ENCODE measurements at places on chromosomes 5 and 9.
A peak's percentile ranks its signal among the peaks of the same experiment; 100 is the strongest.

DNA sequence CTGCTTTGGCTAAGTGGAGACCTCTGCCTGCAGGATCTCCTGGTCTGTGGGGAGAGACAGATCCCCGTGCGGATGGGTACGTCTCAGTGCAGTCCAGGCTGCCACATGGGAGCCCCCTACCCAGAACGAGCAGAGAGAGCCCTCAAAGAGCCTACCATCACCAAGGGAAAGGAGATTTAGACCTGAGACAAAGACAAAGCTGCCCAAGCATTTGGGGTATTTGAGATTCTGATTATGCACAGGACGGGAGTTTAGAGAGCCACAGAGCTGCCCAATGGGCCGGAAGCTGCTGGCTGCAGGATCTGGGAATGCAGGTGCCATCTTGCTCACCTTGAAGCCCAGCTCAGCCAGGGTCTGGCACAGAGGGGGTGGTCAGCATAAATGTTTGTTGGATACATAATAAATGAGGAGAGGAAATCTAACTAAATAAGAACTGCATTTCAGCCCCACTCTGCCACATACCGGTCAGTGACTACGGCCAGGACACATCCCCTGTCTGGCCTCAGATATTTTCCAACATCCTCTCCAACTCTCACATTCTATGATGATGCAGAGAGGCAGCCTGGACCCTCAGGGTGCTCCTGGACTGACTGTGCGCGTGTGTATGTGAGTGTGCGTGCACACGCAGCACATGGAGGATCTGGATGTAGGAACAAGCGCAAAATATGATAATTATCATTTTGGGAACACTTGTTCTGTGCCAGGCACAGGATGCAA lies 157.8 kb downstream of the FGF18 start:
- no peaks in the 10 kb centered on the region for H3K36me3 ChIP-seq
- H3K4me1 ChIP-seq, result peaks cover 6% of the 10 kb centered on the region
- DNase-seq, result no peak

- no peaks in the 10 kb centered on the region for H3K27me3 ChIP-seq
- peaks cover 8% of the 10 kb centered on the region for H3K4me1 ChIP-seq
- no peaks in the 10 kb centered on the region for H3K36me3 ChIP-seq
- no peak for DNase-seq
Measured at GRCh38 chr5:16550316-16550952, 66.4 kb downstream of the RETREG1 start.

DNA sequence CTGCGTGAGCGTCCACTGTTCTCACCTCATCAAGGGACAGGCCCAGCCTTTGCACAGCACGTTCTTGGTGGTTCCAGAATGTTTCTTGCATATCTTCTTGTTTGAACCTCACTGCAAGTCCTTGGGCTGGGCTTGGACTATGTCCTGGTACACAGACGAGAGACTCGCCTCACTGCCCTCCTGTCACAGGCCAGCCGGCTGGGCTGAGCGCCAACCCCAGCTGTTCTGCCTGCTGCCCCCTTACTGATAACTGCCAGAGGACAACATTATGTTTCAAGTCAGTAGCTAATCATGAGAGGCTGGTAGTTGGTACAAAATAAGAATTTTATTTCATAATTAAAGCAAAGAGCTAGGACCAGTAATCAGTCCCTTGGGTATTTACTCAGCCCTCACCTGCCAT lies 52.8 kb upstream of the LRRTM2 start:
- no peak overlapping the region for H3K27ac ChIP-seq
- peaks cover 59% of the 10 kb centered on the region for H3K36me3 ChIP-seq
- H3K27me3 ChIP-seq, result no peaks in the 10 kb centered on the region
- DNase-seq, result no peak

DNA sequence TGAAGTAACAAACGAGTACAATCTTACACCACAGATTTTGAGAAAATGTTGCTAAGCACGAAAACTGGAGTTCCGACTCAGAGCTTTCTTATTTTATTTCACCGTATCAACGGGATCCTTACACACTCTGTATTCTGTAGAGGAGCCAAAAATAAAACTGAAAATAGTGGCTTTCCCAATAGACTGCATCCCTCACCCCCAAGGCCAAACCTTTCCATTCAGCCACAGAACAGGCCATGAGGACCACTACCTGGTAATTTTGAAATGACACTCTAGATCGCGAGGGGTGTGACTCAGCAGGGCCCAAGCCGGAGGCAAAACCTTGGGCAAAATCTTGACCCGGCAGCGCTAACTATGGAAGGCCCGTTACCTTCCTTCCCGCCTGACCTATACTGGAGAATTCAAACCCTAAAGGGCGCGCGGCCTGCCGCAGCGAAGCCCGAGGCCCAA lies 432 bp downstream of the HSPA9 start:
- no peak for DNase-seq
- no peaks in the 10 kb centered on the region for H3K27me3 ChIP-seq
- peaks cover 17% of the 10 kb centered on the region for H3K36me3 ChIP-seq
- H3K27ac ChIP-seq, result peak overlapping the region; percentile 100
- H3K4me1 ChIP-seq, result peaks cover 24% of the 10 kb centered on the region

DNA sequence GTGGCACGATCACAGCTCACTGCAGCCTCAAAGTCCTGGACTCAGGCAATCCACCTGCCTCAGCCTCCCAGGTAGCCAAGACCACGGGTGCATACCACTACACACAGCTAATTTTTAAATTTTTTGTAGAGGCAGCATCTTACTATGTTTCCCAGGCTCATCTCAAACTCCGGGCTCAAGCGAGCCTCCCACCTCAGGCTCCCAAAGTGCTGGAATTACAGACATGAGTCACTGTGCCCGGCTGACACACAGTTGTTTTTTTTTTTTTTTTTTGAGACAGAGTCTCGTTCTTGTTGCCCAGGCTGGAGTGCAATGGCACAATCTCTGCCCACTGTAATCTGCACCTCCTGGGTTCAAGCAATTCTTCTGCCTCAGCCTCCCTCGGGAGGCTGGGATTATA lies 70.1 kb upstream of the CNOT6 start:
- no peak for DNase-seq
- no peak overlapping the region for H3K27ac ChIP-seq
- no peak overlapping the region for H3K4me3 ChIP-seq
- no peaks in the 10 kb centered on the region for H3K36me3 ChIP-seq
- H3K4me1 ChIP-seq, result no peaks in the 10 kb centered on the region

- no peak overlapping the region for H3K4me3 ChIP-seq
- peaks cover 10% of the 10 kb centered on the region for H3K4me1 ChIP-seq
- DNase-seq, result no peak
- H3K27me3 ChIP-seq, result no peaks in the 10 kb centered on the region
- no peaks in the 10 kb centered on the region for H3K36me3 ChIP-seq
- H3K27ac ChIP-seq, result no peak overlapping the region
Measured at GRCh38 chr9:13756943-13757342, 477.5 kb upstream of the MPDZ start.

DNA sequence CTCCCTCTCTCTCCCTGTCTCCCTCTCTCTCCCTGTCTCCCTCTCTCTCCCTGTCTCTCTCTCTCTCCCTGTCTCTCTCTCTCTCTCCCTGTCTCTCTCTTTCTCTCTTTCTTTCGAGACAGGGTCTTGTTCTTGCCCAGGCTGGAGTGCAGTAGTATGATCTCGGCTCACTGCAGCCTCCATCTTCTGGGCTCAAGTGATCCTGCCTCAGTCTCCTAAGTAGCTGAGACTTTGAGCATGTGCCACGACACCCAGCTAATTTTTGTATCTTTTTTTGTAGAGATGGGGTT lies 14.3 kb downstream of the TRIO start:
- no peak overlapping the region for H3K4me3 ChIP-seq
- H3K4me1 ChIP-seq, result peaks cover 41% of the 10 kb centered on the region
- DNase-seq, result no peak
- no peak overlapping the region for H3K27ac ChIP-seq

DNA sequence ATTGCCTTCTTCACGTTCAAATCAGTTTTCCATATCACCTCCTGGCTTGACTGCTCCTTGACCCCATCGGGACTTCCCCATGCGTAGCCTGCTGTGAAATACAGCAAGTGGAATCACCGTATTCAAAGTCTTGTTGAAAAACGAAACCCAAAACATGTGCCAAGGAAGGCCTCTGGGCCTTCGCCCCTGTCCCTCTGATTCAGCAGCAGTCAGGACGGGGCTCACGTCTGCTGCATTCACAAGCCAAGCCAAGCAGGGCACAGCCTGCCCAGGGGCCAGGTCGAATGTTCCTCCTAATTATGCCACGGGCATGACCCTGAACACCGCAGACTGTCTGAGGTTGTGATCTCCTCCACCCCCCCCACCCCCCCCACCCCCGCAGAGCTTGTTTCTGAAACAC lies 960 bp upstream of the CTNND2 start:
- H3K36me3 ChIP-seq, result no peaks in the 10 kb centered on the region
- no peak for DNase-seq
- H3K27me3 ChIP-seq, result peaks cover 60% of the 10 kb centered on the region
- H3K4me1 ChIP-seq, result peaks cover 7% of the 10 kb centered on the region

GRCh38 chr5:24591426-24591825 lies 53.4 kb downstream of the CDH10 start:
- no peak for DNase-seq
- peaks cover 11% of the 10 kb centered on the region for H3K36me3 ChIP-seq
- H3K27ac ChIP-seq, result peak overlapping the region; percentile 21
- no peak overlapping the region for H3K4me3 ChIP-seq
- H3K4me1 ChIP-seq, result peaks cover 10% of the 10 kb centered on the region

GRCh38 chr9:136175616-136176197 lies 29.2 kb downstream of the LHX3 start:
- no peak overlapping the region for H3K4me3 ChIP-seq
- peaks cover 12% of the 10 kb centered on the region for H3K4me1 ChIP-seq

GRCh38 chr5:644509-644908 lies 32.4 kb downstream of the CEP72 start:
- H3K27ac ChIP-seq, result no peak overlapping the region
- no peaks in the 10 kb centered on the region for H3K27me3 ChIP-seq
- peaks cover 17% of the 10 kb centered on the region for H3K36me3 ChIP-seq

- no peak for DNase-seq
- no peaks in the 10 kb centered on the region for H3K27me3 ChIP-seq
Measured at GRCh38 chr9:35396560-35397215, 93.2 kb upstream of the RUSC2 start.

- no peaks in the 10 kb centered on the region for H3K27me3 ChIP-seq
- DNase-seq, result peak; percentile 32
- H3K27ac ChIP-seq, result no peak overlapping the region
Measured at GRCh38 chr5:140402258-140403074, 833 bp downstream of the ANKHD1 start.

- H3K4me1 ChIP-seq, result no peaks in the 10 kb centered on the region
- peaks cover 15% of the 10 kb centered on the region for H3K27me3 ChIP-seq
- no peak for DNase-seq
- peaks cover 23% of the 10 kb centered on the region for H3K36me3 ChIP-seq
Measured at GRCh38 chr5:135005076-135005475, 29.0 kb downstream of the PITX1 start.

DNA sequence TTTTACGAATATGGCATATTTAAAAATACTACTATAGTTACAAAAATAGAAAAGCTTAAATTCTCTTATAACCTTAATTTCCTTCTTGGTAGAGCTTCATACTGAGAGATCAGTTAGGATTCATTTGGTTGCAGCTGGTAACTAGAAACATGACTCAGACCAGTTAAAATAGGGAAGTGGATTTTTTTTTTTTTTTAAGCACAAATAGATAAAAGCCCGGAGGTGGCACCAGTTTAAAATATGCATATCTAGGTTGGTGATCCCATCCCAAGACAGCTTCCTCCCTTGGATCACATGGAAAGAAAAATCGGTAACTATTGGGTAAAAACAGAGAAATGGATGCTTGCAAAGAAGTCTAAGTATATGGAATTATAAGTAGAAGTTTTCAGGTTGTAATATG lies 1634.3 kb downstream of the MAT2B start:
- no peak overlapping the region for H3K4me3 ChIP-seq
- H3K36me3 ChIP-seq, result no peaks in the 10 kb centered on the region
- H3K4me1 ChIP-seq, result peaks cover 44% of the 10 kb centered on the region
- no peak overlapping the region for H3K27ac ChIP-seq
- DNase-seq, result no peak
- H3K27me3 ChIP-seq, result no peaks in the 10 kb centered on the region

GRCh38 chr9:127519301-127520166 lies 68.2 kb downstream of the LRSAM1 start:
- DNase-seq, result no peak
- H3K4me1 ChIP-seq, result peaks cover 23% of the 10 kb centered on the region
- H3K4me3 ChIP-seq, result no peak overlapping the region
- no peaks in the 10 kb centered on the region for H3K27me3 ChIP-seq
- peaks cover 46% of the 10 kb centered on the region for H3K36me3 ChIP-seq
- H3K27ac ChIP-seq, result peak overlapping the region; percentile 85

DNA sequence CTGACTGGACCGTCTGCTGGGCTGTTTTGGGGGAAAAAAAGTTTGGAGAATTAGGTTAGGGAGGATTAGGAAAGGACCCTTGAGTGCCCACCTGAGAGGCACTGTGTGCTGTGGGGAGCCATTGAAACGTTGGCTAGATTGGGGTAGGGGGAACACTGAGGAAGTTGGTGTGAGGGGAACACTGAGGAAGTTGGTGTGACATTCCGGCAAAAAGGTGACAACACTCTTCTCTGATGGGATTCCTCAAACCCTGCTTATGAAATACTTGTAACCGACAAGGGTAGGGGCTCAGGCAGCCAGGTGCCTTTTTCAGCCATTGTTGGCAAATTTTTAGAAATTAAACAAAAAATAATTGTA lies 1.0 kb downstream of the CYSTM1 start:
- peaks cover 3% of the 10 kb centered on the region for H3K27me3 ChIP-seq
- peak overlapping the region; percentile 85 for H3K4me3 ChIP-seq
- peak overlapping the region; percentile 97 for H3K27ac ChIP-seq
- peaks cover 15% of the 10 kb centered on the region for H3K4me1 ChIP-seq
- H3K36me3 ChIP-seq, result no peaks in the 10 kb centered on the region

All from mesothelial cell of epicardium (in vitro differentiated cells).